ENCODE measurements at places on chromosomes 4 and X. TPM values are rescaled to one million over a fixed set of nuclear protein-coding genes. Genes with fewer than 3 reads are reported as not detected.

The MAGED4B gene
- total RNA-seq, result 119 TPM

The IL9R gene
- 0.16 TPM for total RNA-seq

DNA sequence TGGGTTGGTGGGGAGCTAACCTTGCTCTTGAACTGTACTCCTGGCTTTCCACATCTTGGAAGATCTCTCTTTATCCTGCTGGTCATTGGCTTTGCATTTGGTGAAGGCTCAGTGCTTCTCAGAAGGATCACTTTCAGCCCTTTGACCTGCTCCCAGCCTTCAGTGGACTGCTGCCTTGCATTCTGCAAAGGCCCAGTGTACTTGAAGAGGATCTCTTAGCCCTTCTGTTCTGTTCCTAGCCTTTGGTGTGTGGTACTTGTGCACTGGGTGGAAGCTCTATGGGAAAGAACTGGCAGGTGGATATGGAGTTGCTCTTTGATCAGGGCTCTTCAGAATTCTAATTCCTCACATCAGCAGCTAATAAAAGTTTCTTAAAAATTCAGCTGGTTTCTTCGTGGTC is 46.5 kb downstream of the FGF2 start:
- DNase-seq, result no peak

The GLRA2 gene
- total RNA-seq, result 136 TPM

The HDAC6 gene
- total RNA-seq, result 64.1 TPM

- DNase-seq, result no peak
Observed at GRCh38 chrX:38571058-38571457, 9.7 kb downstream of the TSPAN7 start.

- DNase-seq, result no peak
Observed at GRCh38 chr4:168128601-168129000, 36.3 kb downstream of the ANXA10 start.

GRCh38 chr4:2939383-2940243 is 23.6 kb downstream of the NOP14 start:
- DNase-seq, result no peak

All from occipital lobe (tissue), 3 donors.